ENCODE measurements at places on chromosomes 11 and 22.

- DNase-seq = no peak
These were observed 106.2 kb upstream of the USP47 start for GRCh38 chr11:11735586-11735985.

DNA sequence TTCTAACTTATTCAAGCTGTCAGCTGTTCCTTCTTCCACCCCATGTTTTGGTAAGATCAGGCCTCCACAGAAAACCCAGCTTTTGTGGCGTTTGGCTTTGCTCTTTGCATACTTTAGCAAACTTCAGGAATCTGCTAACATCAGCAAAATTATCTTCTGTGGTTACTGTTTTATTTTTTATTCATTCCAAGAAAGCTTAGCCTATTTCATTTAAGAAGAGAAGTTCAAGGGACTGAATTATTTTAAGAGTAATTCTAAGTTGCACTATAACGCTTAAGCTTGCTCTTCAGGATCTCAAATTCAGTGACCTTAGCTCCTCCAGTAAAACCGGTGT lies 1.1 kb downstream of the JHY start:
- DNase-seq = no peak

DNA sequence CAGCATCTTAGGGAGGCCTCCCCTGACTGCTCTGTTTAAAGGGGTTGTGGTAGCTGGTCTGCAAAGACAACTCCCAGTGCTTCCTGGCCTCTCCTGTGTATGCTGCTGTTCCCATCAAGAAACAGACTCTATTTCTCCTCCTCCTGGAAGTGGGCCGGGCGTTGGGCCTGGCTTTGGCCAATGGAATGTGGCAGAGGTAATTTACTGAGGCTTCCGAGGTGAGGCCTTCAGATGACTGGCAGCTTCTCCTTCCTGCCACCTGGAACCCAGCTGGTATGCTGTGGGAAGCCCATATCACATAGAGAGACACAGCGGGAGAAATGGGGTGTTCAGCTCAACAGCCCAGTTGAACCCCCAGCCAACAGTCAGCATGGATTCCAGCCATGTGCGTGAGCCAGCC lies 25.1 kb upstream of the EIF3D start:
- DNase-seq = no peak

DNA sequence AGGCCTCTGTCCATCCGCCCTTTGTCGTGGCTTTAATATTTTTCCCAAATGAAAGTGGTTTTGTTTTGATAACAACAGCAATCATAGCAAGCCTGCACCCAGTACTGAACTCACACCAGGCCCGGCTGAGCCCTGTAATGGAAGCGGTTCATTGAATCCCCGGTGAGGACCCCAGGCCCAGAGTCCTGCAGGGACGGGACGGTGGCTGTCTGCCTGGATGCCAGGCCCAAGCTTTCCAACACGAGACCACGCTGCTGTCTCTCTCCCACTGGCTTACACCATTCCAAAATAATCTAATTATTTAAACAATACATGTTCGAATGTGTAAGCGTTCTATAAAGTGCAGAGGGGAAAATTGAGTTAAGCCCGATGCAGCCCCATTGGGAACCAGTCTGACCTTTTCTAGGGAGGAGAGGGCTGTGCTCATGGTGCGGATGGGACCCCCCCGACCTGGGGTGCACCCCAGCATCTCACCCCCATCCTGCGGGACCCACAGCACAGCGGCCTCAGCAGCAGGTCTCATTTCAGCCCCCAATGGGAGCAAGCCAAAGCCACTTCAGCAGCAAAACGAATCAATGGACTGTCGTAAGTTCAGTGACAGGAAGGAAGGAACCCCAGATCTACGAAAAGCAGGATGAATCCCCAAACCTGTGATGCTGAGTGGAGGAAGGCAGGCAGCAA lies 1046.9 kb downstream of the BRD1 start:
- no peak for DNase-seq

GRCh38 chr11:21588754-21589153 lies 604.1 kb upstream of the ANO5 start:
- no peak for DNase-seq

DNA sequence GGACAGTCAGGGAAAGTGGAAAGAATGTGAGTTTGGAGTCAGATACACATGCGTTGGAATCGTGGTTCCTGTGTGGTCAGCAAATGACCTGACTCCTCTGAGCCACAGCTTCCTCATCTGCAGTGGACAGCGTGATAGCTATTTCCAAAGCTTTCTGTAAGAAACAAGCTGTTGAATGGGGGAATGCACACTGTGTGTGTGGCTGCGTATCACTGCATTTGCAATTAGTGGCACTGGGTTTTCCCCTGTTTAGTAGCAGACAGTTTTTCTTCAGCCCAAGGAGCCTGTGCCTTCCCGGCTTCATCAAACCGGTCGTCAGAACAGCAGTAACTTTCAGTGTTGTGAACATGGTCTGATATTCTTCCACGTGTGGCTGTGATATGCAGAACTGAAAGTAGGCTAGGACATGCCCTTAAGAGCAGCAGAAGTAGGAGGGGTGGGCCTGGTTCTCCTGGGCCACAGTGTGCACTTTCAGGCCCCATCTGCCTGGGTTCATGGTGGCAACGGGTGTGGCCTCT lies 121.5 kb downstream of the RRAS2 start:
- no peak for DNase-seq

DNA sequence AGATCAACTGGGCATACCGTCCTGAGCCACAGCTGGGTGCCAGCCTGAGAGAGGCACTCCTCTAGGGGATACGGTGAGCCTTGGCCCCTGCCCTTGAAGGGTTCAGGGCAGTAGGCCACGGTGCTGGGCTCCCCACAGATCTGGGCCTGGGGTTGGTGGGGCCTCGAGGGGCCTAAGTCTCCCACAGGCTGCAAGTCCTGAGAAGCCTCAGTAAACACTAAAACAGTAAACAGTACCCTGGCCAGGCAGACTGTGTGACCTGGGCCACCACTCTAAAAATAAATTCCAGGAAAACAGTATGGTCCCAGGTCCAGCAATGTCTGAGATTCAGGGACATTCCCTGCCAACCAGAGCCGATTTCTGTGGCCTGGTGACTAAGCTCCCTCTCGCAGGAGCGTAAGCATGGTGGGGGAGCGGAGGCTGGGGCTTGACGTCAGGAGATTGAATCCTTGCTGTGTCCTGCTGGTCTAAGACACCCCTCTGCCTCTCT lies 2.3 kb upstream of the RHOD start:
- DNase-seq = no peak

GRCh38 chr11:12434325-12434654 lies 56.9 kb downstream of the PARVA start:
- DNase-seq = no peak

- no peak for DNase-seq
These were observed 21.4 kb downstream of the ADM start for GRCh38 chr11:10326012-10326964.

DNA sequence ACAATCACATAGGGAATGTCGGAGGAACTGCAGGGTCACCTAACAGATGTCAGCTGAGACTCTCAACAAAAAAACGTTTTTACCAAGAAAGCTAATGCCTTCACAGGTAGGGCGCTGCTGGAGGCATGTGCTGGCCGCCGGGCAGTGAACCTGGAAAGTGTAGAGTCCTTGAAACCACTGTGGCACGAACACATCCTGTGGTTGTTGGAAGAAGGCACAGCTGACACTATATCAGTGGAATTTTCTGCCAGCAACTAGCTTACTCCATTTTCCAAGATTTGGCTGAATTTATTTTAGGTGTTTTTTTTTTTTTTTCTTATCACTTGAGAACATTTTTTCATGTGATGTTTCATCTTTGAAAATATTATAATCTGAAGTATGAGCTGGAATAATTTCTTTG lies 14.2 kb downstream of the TRMU start:
- DNase-seq = no peak

DNA sequence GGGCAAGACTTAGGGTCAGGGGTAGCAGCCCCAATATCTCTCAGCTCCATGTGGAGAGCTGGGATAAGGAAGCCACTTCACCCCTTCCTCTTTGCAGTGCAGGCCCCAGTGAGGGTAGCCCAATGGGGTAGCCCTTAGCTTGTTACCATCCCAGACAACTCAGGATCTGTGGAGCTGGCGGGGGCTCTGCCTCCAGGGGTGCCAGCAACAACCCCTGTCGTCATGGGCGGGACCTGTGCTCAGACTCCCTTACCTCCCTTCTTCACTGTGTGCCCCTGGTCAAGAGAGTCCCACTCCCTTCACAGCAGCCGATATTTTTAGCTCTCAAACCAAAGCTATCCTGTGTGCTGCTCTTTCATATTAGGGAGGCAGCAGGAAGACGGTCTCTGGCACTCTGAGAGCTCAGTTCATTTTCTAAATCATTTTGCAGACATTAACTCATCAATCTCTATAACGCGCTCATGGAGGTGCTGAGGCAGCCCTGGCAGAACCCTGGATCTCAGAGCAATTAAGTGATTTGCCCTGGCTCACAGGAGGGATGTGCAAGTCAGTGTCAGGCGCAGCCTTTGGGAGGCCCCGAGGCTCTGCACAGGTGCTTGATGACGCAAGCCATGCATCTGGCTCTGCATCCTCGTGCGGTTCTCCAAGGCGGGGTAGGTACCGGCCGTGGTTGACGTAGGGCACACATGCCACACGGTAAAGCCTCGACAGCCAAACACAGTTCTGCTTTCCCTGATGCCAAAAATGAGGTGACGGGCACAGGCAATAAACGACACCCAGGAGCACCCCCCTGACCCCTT lies 357.6 kb downstream of the SHANK2 start:
- no peak for DNase-seq

GRCh38 chr22:42897960-42898359 lies 40.9 kb upstream of the ARFGAP3 start:
- no peak for DNase-seq

DNA sequence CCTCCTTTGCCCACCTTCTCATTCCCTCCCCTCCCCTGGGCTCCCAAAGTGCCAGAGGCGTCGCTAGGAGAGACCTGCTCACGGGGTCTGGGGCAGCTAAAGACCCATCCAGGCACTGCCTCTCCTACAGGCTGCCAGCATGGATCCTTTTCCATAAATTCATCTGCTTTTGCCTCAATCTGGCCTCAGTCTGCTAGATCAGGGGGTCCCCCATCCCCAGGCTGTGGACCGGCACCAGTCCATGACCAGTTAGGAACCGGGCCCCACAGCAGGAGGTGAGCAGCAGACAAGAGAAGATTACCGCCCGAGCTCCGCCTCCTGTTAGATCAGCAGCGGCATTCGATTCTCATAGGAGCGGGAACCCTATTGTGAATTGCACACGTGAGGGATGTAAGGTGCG lies 12.3 kb downstream of the LTO1 start:
- DNase-seq = no peak

- no peak for DNase-seq
These were observed 101.3 kb downstream of the TBC1D22A start for GRCh38 chr22:46863794-46864193.

DNA sequence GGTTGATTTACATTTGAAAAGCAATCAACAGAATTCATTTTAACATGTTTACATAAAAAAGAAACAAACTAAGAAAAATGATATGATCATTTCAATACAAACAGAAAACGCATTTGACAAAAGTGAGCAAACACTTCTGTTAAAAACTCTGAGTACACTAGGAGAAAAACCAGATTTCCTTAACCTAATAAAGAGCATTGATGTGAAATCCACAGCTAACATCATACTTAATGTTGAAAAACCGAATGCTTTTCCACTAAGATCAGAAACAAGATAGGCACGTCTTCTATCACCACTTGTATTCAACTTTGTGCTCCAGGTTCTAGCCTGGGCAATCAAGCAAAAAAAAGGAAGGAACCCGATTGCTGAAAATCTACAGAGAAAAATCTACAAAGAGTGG lies 227.6 kb downstream of the SBF2 start:
- DNase-seq = no peak

DNA sequence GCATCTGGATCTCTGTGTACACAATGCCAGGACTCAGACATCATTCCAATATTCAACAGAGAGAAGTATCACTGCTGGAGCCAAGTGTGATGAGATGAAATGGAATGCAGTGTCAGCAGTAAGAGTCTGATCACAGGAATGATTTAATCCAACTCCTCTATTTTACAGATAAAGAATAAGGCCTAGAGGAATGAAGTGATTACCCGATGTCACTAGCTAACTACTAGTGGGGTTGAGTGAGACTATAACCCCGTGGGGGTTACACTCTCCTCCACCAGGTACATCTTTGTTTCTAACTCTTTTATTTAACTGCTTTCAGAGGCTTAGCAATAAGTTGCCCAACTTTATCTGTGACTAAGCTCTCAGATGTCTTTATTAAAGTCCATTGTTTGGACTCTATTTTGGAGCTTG lies 94.2 kb upstream of the FAT3 start:
- no peak for DNase-seq

GRCh38 chr11:75317446-75318122 lies 33.9 kb downstream of the ARRB1 start:
- no peak for DNase-seq

DNA sequence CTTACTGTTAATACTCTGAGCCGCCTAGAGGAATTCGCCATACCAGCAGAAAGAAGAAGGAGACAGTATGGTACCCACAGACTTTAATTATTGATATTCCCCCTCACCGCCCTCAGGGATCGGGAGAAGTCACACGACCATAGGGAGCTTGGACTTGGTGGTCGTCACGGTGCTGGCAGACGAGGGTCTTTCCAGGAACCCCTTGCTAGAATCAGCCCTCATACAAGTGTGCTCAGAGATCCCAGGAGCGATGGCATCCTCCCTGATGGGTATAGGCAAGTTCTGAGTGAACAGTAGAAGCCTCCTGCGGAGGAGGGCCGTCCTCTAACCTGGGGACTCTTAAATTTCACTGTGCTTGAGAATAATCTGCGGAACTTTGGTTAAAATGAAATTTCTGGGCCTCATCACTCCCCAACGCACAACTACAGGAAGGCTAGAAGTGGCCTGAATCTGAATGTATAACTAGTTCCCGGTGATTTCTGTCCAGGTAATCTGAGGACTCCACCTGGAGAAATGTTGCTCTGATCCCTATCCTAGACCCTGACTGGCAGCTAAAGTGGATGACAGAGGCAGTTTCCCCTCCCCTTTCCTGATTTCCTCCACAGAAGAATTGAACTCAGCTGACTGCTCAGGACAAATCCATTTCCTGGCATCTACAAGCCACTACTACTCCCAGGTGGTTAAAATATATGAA lies 4.5 kb downstream of the VSIG2 start:
- DNase-seq = no peak

- no peak for DNase-seq
These were observed 77.7 kb upstream of the SORL1 start for GRCh38 chr11:121374286-121374985.
